ENCODE measurements at places on chromosomes 5 and 9.

DNA sequence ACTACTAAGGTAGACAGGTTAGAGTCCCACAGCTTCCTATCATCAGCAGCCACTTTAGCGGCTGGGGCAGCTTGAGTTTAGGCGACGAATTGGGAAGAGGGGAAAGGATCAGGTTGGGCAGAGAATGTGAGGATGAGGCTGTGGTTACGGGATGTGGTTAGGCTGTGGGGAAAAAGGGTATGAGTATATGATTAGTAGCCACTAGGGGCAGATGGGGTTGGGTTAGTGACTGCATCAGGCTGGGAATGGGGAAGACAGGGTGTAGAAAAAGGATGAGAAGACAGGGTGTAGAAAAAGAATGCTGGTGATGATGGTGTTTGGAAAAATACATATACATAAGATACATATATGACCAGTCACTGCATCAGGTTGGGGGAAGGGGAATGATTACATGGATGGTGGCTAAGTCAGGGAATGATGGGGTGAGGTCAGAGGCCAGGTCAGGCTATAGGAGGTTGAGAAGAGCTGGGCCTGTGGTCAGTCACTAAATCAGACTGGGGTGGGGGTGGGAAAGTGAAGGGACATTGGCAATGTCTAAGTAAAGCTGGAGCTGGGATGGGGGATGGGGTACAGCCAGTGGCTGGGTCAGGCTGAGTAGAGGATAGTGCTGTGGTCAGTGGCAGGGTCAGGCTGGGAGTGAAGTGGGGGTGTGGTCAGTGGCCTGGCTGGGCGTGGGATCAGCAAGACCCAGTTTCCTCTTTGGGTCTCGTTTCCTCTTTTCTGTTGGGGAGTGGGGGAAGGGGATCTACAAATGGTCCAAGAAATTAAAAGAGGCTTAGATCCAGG is 2.1 kb downstream of the TLN1 start:
- peak; percentile 32 for ATAC-seq

DNA sequence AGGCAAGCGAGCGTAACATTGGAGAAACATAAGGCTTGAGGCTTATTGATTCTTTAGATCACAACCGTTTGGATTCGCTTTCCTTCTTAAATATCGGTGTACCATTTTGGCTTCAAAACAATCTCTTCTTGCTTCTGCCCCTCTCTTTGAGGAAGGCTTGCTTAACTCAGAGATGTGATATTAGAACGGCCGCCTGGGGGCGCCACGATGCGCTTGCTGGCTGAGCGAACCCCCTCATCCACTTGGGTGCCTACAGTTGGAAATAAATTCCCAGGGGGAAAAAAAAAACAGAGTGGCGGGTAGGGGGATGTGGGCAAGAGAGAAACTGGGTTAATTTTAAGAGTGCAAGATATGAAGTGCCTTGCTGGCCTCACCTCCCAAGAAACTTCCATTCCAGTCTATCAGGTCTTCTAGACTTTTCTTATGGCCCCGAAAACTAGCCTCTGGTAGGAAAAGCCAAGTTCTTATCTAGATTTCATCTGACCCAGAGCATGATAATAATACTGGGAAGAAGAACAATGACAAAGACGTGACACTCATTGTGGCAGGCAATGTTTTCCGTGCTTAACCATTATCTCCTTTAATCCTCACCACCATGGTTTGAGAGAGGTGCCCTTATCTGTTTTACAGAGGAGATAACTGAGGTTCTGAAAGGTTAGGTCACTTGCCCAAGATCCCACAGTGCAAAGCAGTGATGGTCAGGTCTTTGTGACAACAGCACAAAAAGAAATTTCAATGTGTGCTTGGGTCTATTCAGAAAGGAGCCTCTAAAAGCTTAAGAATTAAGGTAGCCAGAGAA is 115.8 kb downstream of the DPYSL3 start:
- no peak for ATAC-seq

DNA sequence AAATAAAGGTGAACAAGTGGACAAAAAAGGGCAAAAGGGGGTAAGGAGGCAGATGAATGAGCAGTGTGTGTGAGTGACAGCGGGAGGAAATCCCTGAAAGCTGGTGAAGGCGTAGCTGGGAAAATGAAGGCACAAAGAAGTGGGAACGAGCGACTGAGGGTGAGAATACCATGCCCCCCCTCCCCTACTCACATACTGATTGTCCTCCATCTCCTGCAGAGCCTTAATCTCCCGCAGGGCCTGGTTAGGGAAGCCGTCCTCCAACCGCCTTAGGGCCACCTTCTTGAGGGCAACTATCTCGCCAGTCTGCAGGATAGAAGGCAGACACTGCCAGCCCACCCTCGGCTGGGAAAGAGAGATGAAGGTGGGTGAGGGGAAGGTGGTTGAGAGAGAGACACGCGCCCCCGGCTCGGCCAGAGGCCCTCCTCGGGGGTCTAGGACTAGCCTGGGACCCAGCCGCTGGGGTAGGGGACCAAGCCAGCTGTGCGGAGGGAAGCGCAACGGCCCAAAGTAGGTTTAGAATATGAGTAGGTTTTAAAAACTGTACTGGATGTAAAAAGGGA is 522 bp downstream of the CDK20 start:
- peak; percentile 33 for ATAC-seq

DNA sequence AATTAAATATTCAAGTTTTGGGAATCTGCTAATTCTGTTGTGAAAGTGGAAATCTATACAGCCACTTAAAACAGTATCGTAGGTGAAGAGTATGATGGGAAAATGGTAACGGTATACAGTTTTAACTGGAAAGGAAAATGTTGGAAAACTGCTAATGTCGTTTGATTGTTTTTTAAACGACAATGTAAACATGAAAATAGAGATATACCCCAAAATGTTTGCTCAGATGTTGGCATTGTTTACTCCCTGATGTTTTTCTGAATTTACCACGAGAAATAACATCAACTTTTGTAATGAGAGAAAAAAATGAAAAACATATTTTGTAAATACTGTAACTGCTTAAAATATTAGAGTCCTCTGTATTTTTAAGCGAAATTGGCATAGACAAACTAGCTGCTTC is 2.7 kb downstream of the MATR3 start:
- no peak for ATAC-seq

DNA sequence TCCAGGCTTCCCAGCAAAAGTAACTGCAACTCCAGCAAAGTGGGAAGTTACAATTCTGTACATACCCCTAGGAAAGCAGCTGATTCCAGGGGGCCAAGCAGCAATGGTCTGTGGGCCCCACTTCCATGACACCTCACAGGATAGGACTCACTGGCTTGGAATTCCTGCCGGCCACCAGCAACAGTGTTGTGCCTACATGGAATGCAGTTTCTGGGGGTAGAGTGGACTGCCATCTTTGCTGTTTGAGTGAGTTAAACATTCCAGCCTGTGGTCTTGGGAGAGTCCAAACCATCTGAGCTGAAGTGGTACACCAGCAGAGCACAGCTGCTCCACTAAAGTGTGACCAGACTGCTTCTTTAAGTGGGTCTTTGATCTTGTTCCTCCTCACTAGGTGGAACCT is 13.4 kb upstream of the FBN2 start:
- ATAC-seq, result no peak

GRCh38 chr9:98324801-98325200 is 69.4 kb upstream of the TBC1D2 start:
- no peak for ATAC-seq

GRCh38 chr5:176693477-176693851 is 46.2 kb downstream of the TSPAN17 start:
- no peak for ATAC-seq

DNA sequence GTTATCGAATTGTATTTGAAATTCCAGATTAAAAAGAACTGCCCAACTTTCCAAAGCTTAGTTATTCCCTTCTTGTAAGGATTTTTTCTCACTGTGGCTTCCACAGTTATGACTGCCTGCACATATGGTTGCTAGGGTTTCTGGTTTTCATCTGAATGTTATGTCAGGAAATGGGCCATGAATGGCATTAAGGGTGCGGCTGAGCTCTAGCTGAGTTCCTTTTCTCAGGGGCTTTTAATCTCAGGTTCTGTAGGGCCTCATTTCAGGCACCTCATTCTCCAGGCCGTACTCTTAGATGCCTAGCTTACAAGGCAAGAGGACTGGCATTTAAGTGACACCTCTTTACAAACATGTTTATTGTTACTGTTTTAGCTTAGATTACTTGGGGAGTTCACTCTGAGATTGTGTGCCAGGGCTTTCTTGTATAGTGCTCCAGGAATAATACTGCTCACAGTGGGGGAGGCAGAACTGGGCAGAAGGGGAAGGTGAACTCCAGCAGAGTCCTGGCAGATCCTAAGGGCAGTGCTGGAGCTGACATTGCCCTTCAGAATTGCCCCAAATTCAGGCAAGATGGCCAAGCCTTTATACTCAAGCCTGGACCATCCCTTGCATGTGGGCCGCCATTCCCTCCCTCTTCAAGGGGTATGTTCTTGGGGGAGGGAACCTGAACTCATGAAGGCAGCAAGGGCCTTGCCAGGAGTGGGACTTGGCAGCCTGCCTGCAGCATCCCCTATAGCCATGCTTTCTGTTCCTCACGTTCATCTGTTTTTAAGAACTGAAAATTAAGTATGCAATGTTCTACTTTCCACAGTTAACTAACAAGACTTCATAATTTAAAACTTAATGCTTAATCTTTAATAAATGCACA is 111.5 kb downstream of the KDM4C start:
- ATAC-seq, result peak; percentile 94

DNA sequence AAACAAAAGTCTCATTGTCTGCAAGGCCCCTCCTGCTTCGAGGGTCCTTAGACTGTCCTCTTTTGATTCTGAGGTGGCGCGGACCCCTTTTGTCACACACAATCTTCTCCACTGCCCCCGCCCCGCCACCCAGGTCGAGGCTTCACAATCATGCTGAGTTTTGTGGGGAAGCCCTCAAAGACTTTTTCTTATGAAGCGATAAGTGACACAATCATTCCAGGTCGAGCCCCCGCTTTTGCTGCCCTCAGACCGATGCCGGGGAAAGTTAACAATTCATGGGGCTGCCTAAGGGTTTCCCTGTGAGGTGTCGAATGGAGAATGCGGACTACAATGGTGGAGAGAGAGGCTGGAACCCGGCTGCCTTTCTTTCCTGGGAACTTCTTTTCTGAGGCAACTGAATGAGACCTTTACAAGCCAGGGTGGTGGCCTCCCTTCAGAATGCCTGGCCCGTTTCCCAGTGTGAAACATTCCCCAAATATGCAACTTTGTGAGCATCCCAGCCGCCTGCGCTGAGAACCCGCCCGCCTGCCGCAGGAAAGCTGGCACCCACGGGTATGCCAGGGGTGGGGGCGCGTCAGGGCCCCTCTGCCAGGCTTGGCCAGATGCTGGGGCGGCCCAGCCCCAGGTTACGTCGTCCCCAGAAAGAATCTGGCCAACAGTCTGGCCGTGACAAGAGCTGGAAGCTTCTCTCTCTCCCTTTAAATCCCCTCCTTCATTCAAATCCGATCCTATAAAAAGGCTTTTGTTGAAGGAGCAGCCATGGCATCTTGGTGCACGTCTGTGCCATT is 71.9 kb downstream of the MAP1B start:
- peak; percentile 82 for ATAC-seq

- ATAC-seq, result peak; percentile 77
These were observed 87.9 kb downstream of the CEMIP2 start for GRCh38 chr9:71680189-71680980.

DNA sequence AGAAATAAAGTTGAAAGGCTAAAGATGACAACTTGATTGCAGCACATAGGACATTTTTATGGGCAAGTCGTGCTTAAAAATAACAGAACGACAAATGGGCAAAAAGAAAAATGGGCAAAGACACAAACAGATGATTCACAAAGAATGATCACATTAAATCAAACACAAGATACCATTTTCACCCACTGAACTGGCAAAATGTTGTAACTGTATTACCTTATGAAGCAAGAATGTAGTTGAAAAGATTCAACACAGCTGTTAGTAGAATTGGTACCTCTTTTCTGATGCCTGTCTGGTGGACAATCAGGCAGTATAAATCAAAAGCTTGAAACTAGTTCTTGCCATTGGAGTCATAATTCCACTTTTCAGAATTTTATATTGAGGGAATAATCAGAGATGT is 81.0 kb upstream of the PALM2AKAP2 start:
- peak; percentile 79 for ATAC-seq

- ATAC-seq, result no peak
These were observed at the start of gene CRB2 for GRCh38 chr9:123355761-123356431. CRB2 (plus strand) TSS chr9:123356197; CDS start chr9:123356261, 64 bp downstream.

DNA sequence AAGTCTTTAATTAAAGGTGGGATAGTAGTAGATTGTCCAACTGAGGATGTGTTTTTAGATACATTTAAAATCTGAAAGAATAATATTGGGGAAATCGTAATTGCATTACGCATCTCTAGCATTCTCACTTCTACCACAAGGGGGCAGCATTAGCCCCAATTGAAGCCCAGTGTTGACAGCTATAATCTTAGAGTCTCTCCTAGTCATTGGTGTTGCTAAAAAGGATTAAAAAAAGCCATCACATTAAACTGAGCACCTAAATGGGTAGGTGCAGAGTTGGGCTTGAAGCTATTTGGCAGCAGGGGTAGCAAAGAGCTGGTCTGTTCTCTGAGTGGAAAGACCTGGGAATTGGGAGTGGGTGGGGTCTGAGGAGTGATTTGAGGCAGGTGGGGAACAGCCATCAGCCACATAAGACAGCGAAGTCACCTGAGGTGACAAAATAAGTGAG is 177.2 kb downstream of the OSTF1 start:
- peak; percentile 73 for ATAC-seq

DNA sequence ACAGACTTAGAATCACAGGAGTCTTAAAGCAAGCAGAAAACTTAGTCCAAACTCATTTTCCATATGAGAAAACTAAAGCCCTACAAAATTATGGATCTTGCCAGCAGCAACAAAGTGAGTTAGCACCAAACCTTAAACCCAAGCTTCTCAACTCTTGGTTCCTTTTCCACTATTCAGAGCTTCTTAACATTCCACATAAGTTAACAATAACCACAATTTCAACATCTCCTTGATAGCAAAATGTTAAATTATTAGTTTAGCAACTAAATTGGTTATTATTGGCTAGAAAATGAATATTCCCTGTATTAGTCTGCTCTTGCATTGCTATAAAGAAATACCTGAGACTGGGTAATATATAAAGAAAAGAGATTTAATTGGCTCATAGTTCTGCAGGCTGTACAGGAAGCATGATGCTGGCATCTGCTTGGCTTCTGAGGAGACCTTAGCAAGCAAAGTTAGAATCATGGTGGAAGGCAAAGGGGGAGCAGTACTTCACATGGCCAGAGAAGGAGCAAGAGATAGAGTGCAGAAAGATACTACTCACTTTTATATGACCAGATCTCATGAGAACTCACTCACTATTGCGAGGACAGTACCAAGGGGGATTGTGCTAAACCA is 26.2 kb upstream of the ARSB start:
- peak; percentile 41 for ATAC-seq

DNA sequence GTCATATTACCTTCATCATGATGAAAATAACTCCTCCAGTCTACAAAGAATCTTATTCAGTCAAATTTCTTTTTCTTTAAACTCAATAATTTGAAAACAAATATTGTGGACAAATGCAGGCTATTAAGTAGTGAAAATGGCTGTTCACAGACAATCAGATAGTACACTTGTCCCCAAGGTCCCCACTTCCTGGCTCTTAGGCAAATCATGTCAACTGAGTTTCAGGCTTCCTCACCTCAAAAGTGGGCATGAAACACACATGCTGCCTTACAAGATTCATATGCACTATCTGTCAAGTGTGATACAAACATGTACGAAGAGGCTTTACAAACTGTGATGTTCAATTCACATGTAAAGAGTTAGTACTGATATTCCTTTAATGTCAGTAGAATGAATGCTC is 385.2 kb upstream of the SEMA6A start:
- no peak for ATAC-seq
